Epithelial cell of proximal tubule (primary cell): ENCODE measurements at places on chromosomes 12 and 14. TPM values are rescaled to one million over a fixed set of nuclear protein-coding genes. Genes with fewer than 3 reads are reported as not detected.

The CCDC198 gene
- 18.9 and 20.0 TPM in 2 replicates for total RNA-seq

The SLC39A5 gene
- total RNA-seq = not detected in 2 replicates

DNA sequence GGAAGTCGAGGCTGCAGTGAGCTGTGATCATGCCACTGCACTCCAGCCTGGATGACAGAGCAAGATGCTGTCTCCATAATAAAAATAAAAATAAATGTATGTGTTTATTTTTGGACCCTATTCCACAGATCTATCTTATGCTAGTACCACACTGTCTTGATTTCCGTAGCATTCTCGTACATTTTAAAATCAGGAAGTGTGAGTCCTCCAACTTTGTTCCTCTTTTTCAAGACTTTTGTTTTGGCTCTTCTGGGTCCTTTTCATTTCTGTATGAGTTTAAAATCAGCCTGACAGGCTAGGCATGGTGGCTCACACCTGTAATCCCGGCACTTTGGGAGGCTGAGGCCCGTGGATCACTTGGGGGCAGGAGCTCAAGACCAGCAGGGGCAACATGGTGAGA, 25.8 kb downstream of the DAO start:
- no peak for DNase-seq

GRCh38 chr14:92750994-92751400, 2.6 kb upstream of the LGMN start:
- DNase-seq = no peak
